ENCODE measurements at places on chromosomes 2 and 18.

DNA sequence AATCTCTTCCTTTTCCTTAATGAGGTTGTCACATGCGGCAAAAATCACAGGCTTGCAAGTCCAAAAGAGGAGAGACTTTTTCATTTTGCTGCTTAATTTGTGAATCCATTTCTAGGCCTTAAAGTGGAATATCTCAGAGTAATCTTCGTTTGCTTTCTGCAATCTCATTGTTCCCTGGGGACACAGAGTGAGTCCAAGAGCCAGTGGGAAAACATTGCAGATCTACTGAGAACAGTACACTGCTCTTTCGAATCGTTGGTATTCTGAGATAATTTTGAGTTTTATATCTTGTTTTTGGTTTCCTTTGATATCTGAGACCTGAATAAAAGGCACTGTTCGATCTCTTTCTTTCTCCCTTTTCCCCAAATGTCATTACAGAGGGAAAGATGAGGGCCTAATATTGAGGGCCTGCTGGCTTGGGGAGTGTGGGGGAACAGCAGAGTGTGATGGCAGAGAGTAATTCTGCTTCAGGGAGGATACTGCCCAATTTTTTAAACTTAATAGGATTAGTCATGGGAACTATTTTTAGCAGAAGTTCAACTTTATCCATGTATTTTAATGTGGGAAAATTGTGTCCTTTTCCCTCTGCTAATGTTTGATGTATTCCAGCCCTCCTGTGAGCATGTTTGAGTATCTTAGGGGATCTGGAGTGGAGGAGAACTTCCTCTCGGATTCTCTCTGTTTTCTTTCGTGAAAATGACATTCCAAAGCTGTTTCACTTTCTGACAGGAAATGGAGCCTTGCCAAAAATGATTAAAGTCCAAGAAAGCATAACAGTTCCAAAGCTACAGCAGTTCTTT, 418.2 kb upstream of the ZEB2 start:
- DNase-seq: no peak

DNA sequence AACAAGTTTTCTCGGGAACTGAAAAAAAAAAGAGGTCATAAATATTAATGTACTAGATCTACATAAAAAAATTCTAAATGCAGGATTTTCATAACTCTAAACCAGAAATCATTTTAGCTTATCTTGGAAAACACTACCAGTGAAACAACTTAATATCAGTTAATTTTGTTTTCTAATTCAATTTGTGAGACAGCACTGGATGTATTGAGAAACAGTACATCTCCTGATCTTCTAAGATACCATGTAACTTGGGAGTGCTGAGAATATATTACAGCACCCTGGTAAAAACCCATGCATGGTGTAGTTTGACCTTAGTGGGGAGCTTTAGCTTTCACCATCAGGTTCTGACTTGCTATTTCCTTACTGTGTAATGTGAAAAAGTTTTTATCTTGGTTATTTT, 129.6 kb downstream of the NRXN1 start:
- DNase-seq: no peak

DNA sequence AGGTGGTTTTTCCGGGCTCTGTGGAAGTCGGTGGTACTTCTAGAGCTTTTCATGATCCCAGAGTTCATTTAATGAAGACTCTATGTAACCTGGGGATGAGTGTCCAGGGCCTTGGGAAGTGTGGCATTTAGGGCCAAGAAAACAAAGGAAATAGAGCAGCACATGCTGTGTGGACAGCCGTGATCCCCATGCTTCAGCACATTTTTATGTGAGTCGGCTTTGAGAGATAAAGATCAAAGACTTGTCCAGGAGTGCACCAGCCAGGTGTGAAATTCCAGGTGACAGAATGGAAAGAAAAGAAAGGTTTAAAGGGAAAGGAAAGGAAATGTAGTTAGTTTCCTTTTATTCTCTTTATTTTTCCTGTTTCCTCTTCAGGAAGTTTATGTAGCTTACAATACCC, 258.0 kb upstream of the NRP2 start:
- no peak for DNase-seq

DNA sequence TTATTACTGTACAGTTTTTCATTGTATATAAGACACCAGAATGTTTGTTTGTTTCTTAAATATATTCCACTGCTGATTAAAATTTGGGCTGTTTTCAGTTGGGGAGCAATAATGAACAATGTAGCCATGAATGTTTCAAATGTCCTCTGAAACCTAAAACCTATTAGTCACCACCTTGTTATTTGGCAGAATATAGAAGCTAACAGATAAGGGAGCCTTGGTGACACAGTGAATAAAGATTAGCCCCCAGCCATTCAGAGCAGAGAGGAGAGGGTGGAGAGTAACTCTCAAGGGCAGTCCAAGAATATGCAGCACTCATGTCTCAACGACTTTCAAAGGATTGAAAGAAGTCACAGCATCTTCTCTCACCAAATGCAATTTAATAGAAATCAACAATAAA, 43.1 kb upstream of the ATP8B1 start:
- DNase-seq: no peak

- DNase-seq: no peak
These were observed 267.9 kb upstream of the TNP1 start for GRCh38 chr2:217127744-217128143.

DNA sequence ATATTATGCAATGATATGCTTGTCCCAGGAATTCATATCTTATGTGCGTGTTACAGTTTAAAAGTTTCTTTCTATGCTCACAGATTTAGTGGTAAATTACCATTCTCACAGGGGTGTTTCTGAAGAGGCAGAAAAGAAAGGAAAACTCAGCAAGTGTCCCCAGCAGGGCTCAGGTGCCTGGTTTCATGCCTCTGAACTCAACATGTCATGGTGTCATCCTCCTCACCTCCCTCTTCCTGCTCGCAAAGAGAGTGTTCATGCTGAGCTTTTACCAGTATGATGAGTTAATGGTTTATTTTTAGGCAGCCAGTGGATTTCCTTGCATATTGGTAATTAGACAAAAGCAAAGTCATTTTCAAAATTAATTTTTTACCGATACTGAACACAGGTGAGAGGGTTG, 492.9 kb upstream of the ZEB2 start:
- DNase-seq: no peak

DNA sequence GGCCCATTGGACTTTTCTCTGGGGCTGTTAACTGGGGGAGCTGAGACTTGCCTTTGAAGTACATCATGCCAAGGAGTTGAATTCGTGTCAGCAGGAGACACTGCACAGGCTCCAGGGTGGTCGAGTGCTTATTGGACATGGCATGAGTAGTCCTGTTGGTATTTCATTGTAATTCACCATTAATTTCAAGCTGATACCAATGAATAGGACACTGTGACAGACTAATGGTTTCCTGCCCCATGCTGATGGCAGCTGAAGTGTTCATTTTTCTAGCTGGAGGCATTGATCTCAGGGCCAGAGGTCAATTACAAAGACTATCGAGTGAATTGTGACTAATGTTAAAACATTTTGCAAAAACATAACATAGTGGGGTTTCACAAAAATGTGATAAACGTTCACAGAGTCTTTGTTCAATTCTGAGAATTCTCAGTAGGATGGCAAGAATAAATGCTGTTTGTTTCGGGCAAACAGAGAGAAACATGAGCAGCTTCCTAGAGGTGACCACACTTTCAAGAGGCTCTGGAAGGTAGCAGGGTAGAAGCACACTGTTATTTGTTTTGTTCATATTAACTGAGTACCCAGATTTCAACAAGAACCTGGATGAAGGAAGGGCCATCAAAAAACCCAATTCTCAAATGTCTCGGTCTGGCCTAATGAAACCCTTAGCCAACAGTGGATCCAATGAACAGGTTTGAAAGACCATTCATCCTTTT, 90.6 kb upstream of the ARL4C start:
- DNase-seq: no peak

Data from D721Med (cell line).